CD4-positive, alpha-beta T cell treated with Interleukin-15 for 4 hours (primary cell): ENCODE measurements at places on chromosomes 12 and 14.

DNA sequence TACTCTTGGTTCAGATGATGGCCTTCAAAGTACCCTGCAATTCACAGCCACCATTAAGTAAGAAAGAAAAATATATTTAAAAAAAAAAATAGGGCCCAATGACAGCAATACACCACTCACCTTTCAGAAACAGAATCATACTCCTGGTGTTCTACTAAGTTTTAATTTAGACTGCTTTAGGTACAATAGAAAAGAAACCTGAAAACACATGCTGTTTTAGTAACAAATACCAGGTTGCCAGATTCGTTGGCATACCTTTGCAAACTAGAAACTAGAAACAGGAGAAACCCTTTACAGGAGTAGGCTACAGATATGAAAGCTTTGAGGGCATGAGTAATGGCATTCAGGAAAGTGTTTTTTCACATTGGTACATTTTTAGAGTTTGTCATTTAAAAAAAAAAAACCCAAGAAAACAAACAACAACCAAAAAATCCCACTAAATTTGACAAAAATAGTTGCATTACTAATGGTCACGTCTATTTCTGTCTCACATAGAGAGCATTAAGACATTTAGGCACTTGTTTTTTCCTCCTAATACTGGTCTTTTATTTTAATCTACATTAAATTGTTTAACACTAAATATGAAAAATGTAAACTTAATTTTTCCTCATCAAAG is 4.0 kb downstream of the SIX1 start:
- no peak for DNase-seq

DNA sequence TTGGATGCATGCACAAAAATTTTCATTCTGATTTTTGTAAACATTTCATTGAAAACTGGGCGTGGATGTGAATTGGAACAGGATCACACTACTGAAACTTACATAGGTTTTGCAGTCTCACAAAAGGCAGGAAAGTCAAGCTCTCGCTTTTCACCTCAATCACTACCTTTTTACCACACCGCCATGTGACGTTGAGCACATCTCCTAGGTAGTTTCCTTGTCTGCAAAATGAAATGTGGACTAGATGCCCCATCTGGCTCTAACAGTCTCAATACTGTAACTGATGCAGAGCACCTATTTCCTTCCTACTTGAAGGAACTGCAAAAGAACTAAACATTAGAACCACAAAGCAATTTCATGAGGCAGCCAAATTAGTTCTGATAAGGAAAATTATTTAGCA is 4.4 kb upstream of the YY1 start:
- no peak for DNase-seq

DNA sequence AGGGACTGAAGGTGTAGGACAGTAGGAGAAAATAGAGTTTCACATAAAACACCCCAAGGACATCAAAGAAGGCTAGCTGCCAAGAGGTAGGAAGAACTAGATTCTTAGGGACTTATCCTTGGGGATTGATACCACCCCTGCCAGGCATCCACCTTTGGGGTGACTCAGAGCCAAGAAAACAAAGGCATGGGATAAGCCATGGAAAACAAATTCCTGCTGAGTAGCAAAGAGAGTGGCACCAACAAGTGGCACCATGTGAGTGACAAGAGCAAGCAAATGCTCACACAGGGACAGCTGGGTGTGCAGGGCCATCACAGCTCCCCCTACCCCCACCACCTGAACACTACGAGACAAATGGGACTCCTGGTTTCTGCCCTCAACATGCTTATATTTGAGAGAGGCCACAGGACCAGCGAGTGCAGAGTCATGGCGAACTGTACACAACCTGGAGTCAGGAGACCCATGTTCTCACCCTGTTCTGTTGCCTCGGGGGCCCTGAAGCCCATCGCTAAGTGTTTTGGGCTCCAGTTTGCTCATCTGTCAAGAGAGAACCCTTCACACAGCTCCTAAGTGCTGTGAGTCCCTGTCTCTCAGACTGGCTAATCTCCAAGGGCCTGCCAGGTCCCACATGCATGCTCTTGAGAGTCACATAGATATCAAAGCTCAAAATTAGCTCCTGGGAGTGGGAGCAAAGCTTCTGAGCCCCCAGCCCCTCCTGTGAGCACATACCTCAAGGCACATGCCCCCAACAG is 91.9 kb downstream of the DPF3 start:
- DNase-seq = no peak

DNA sequence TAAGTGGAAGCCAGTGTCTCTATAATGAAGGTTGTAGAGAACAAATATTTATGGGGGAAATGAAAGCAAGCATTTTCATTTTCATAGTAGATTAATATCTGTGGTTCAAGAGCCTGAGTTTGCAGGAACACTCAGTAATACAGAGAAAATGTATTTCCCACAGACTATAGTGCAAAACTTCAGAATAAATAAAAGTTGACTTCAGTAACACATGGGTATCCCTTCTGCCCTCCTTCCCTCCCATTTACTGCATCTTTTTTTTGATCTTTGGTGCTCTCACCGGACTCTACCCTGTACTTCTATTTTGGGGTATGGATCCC is 75.3 kb upstream of the AMN1 start:
- no peak for DNase-seq

DNA sequence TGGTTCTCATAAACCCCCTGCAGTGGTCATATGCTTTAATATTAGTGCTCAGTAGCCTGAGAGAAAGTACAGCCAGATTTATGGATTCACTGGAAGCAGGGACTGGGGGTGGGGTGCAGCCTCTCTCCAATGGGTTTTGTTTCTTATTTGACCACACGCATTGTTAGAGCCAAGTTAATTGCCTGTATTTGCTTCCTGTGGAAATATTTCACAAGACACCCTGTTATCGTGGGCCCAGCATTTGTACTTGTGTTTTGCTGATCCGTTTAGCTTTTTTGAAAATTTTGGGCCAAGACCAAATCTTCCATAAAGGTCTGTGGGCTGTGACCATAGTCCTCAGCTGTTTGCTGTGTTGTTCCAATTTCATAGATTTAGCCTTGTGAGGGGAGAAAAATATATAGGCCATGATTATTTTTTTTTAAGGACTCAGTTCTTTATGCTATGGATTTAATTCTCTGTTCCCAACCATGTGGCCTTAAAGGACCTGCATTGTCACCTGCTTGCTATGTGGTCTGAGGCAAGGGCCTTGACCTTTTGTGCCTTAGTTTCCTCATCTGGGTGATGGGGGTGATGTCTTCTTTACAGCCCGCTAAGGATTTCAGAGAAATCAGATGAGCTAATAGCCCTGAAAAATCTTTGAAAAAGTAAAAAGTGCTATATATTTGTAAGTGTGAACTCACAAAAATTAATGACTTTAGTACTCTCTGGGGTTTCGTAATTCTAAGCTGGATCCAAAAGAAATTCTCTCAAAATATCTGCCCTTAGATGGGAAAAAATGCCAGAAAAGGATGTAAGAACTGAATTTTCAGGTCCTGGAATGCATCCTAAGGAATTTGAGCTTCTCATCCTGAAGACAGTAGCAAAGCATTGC is 370.2 kb downstream of the DPF3 start:
- no peak for DNase-seq

GRCh38 chr12:120984351-120984898 is 6.1 kb downstream of the HNF1A start:
- no peak for DNase-seq

- DNase-seq = no peak
These were observed 312.9 kb downstream of the ALG10 start for GRCh38 chr12:34334953-34335743.

- DNase-seq = no peak
These were observed 306.7 kb downstream of the ZFP36L1 start for GRCh38 chr14:68486033-68486732.

DNA sequence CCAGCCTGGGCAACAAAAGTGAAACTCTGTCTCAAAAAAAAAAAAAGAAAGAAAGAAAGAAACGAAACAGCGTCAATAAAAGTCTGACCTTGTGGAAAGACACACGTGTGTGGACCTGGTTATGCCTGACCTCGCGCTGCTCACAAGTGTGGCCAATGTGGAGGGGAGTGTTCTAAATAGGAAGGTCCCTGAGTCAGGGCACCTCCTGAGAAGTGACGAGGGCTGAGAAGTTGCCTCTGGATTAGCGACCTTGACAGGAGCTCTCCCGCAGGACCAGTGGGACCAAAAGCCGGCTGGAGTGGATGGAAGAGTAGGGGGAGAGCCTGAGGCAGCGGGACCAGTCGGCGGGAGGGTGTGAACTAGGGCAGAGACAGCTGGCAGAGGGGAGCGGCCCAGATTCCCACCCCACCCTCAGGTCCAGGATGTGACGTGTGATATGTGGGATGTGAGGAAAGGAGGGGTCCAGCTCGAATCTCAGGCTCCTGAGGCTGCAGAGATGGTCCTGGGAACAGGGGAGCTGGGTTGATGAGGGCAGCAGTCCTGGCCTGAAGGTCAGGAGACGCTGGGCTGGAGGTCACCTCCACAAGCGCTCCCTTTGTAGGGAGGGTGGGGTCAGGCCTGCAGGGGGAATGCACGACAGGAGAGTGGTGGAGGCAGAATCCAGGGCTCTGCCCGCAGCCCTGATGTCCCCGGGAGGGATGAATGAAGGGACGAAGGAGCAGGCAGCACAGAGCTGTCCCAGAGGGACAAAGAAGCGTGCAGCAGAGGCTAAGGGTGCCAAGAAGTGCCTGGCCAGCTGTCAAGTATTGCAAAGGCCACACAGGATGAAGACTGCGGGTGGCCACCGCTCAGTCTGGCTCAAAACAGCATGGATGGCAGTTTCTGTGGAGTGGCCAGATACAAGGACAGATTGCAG is 24.8 kb upstream of the GPR68 start:
- no peak for DNase-seq

GRCh38 chr14:81818271-81818670 is 284.6 kb upstream of the SEL1L start:
- DNase-seq = no peak

GRCh38 chr14:23930742-23931141 is 22.8 kb upstream of the DHRS4 start:
- no peak for DNase-seq

GRCh38 chr14:102606296-102606695 is 13.8 kb downstream of the RCOR1 start:
- no peak for DNase-seq

DNA sequence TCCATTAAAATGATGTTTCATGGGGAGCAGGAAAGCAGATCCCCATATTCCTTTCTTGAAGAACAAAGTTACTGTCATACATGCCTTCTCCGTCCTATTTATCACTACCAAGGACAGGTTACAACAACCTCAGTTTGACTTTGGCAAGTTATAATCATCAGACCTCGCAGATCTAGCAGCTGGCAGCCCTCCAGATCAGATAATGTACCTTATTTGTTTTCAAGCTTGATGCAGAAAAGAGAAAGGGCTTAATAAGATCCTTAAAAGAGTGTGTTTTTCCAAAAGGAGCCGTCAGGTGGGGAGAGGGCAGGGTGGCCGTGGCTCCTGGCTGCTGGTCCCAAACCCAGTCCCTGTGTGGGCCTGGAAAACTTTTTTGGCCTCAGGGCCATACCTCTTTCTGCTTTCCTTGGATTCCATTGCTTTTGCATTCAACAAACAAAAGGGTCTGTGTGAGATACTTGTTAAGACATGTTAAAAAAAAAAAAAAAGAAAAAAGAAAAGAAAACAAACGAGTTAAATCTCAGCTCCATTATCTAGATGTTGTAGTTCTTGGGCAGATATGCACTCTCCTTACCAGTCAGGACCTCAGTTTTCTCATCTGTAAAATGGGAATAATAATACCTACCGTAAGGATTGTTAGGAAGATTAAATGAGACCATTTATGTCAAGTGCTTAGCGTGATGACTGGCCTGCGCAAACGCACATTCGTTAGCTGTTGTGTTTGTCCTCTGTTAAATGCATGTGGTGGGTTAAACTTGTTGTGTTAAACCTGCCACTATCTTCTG is 64.6 kb downstream of the B4GALNT3 start:
- DNase-seq = no peak

- DNase-seq = no peak
These were observed 13.9 kb upstream of the NR4A1 start for GRCh38 chr12:52037248-52037861.

GRCh38 chr12:68034567-68034966 is 45.3 kb downstream of the IFNG-AS1 start:
- no peak for DNase-seq

- DNase-seq = no peak
These were observed 1.3 kb downstream of the ASCL1 start for GRCh38 chr12:102958830-102959176.

GRCh38 chr12:110965574-110965973 is 45.2 kb upstream of the MYL2 start:
- no peak for DNase-seq

DNA sequence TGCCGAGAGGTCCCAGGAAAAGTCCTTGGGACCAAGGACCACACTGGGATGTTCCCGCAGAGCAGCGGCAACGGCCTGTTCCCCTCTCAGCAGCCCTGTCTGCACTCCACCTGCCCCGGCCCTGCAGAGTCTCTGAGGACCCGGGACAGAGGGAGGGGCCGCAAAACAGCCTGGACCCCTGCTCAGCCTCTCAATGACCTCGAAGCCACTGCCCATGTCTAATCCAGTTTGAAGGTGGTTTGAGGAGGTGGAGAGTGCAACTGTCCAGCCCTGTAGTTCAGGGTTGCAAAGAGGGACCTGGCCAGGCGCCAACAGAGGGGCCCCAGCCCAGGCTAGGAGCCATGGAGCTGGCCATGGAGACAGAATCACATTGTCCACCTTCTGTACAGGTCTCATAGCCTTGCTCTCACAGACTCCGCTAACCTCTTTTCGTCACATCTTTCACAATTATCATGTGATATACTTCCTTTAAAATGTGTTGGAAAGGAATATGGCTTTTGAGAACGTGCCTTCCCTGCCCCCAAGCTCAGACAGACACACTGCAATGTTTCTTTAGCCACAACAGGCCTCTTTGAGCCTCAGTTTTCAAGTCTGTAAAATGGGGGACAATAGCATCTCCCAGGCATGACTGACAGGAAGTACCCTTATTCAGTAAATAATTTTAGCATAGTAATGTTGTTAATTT is 49.3 kb downstream of the ACTN1 start:
- no peak for DNase-seq

GRCh38 chr12:47038270-47038748 is 41.1 kb upstream of the PCED1B start:
- no peak for DNase-seq

- DNase-seq = no peak
These were observed 43.4 kb downstream of the WDR20 start for GRCh38 chr14:102182936-102183619.

DNA sequence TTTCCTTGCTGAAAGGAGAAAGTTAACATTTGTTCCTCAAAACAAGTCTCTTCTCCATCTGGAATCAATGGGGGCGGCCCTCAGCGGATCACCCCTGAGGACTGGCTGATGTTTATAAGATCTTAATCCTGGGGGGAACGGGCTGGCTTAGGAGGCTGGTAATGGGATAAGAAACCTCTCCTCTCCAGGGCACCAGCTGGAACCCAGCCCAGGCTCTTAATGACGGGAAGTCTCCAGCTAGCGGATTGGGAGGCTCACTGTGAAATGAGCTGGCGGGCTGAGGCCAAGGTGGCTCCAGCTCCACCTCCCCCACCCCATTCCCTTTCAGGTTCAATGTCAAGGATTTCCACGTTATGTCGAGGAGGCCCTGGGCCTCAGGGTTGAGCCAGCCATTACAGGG is 1133.0 kb downstream of the VRK1 start:
- DNase-seq = no peak

GRCh38 chr12:120554678-120555077 is 20.5 kb downstream of the RNF10 start:
- no peak for DNase-seq
